ENCODE measurements at places on chromosomes 7 and 10. TPM values are rescaled to one million over a fixed set of nuclear protein-coding genes. Genes with fewer than 3 reads are reported as not detected.

The WDR11 gene
- total RNA-seq = 33.4 TPM

The KIF20B gene
- 39.0 TPM for total RNA-seq

The IL6 gene
- total RNA-seq = 14.3 TPM

The SLC26A4 gene
- 1.4 TPM for total RNA-seq

The SPACDR gene
- 0.39 TPM for total RNA-seq

The PNLIPRP2 gene
- not detected for total RNA-seq

The MDH2 gene
- 97.4 TPM for total RNA-seq

The CCM2 gene
- total RNA-seq = 75.1 TPM

The MEOX2 gene
- total RNA-seq = 1.2 TPM

The PTPN20 gene
- 2.1 TPM for total RNA-seq

The HTR5A gene
- total RNA-seq = not detected

The PCLO gene
- total RNA-seq = 1.2 TPM

The GCK gene
- 2.4 TPM for total RNA-seq

The INPP5A gene
- 25.5 TPM for total RNA-seq

The ADAP1 gene
- 1.6 TPM for total RNA-seq

The CALML5 gene
- total RNA-seq = not detected
